Glomerular endothelial cell (primary cell): ENCODE measurements at places on chromosomes 2 and 18. TPM values are rescaled to one million over a fixed set of nuclear protein-coding genes. Genes with fewer than 3 reads are reported as not detected.

Gene KCNG3
- total RNA-seq: 0.06 TPM in 1 of 2 replicates, not detected in the other

Gene KIF5C
- 0.58 and 1.6 TPM in 2 replicates for total RNA-seq

Gene PLEK
- 0.12 TPM in 1 of 2 replicates, not detected in the other for total RNA-seq

Gene CARF
- total RNA-seq: 4.4 and 4.6 TPM in 2 replicates

Gene CRYGD
- total RNA-seq: not detected in 2 replicates

Gene NXPH2
- not detected in 2 replicates for total RNA-seq

Gene CXCR4
- 68.4 and 211 TPM in 2 replicates for total RNA-seq
